Large intestine (tissue), 12 donors: ENCODE measurements at places on chromosomes 1 and 21.

- H3K4me1 ChIP-seq, result peaks cover 5% of the 10 kb centered on the region
- no peak overlapping the region for H3K27ac ChIP-seq
- no peaks in the 10 kb centered on the region for H3K27me3 ChIP-seq
- DNase-seq, result no peak
- H3K36me3 ChIP-seq, result no peaks in the 10 kb centered on the region
Observed at GRCh38 chr1:203381151-203381751, 30.3 kb upstream of the FMOD start.

GRCh38 chr1:228687587-228687986 lies 47.7 kb upstream of the RHOU start:
- peaks cover 5% of the 10 kb centered on the region for H3K27me3 ChIP-seq
- DNase-seq, result no peak
- H3K36me3 ChIP-seq, result no peaks in the 10 kb centered on the region

DNA sequence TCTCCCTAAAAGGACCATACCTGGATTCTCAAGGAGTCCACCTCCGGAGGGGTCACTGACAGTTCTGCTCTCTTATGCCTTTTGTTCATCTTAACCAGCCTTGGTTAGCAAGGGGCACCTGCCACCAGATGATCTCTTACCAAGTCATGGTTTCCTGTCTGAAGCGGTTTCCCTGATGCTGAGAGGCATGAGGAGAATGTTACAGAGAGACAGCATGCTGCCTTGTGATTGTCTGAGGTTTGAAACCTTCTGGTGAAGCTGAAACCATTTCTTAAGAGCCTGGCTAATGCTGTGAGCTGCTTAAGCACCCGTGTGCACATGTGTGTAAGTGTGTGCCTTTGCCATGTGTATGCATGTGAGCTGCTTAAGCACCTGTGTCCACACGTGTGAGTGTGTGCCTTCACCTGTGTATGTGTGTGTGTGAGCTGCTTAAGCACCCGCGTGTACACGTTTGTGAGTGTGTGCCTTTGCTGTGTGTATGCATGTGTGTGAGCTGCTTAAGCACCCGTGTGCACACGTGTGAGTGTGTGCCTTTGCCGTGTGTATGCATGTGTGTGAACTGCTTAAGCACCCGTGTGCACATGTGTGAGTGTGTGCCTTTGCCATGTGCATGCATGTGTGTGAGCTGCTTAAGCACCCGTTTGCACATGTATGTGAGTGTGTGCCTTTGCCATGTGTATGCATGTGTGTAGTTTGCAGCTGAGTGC lies 136.4 kb upstream of the COL6A1 start:
- H3K36me3 ChIP-seq, result no peaks in the 10 kb centered on the region
- no peaks in the 10 kb centered on the region for H3K4me1 ChIP-seq
- H3K27me3 ChIP-seq, result no peaks in the 10 kb centered on the region
- no peak for DNase-seq
- H3K27ac ChIP-seq, result no peak overlapping the region

DNA sequence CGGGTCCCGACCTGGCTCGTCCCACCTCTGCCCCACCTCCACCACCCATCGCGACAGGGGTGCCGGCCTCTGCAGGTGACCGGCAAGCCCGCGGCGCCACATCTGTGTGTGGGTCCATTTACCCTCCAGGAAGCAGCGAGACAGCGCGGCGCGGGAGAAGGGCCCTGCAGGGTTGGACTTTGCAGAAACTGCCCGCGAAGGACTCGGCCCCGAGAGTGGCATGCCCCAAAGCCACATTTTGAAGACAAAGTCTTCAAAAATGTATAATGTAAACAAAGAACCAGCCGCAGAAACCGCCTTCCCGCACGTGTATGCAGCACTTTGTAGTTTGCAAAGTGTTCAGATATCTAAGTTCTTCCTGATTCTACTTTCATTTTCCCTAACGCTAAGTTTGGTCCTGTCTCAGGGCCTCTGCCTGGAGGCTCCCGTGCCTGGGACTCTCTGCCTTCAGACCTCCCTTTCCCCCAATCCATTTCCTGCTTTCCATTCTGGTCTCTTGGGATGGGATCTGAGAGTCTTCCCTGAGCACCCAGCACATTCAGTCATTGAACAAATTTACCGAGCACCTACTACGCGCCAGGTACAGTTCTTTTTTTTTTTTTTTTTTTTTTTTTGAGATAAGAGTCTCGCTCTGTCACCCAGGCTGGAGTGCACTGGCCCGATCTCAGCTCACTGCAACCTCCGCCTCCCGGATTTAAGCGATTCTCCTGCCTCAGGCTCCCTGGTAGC lies 524 bp upstream of the TMCO4 start:
- H3K4me1 ChIP-seq, result peaks cover 22% of the 10 kb centered on the region
- H3K27ac ChIP-seq, result peak overlapping the region; percentile 95
- peak; percentile 57 for DNase-seq
- H3K36me3 ChIP-seq, result no peaks in the 10 kb centered on the region

DNA sequence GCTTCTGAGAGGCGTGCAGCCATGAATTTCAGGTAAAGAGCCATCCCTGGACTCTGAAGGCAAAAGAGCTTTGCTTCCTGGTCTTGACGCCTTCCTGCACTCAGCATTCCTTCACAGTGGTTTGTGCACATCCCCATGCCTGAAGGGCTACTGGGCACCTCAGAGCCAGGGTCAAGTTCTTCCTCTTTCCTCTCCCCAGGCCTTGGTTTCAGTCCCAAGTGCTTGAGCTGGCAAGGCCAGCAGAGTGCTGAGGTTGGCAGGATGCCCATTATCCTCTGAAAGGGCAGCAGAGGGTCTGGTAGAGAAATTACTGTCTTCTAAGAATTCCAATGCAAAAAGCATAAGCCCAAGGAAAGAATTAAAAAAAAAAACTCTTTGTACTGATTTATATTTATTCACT lies 1064.9 kb downstream of the TTLL7 start:
- H3K27me3 ChIP-seq, result no peaks in the 10 kb centered on the region
- no peaks in the 10 kb centered on the region for H3K36me3 ChIP-seq
- H3K4me3 ChIP-seq, result no peak overlapping the region
- no peak for DNase-seq
- no peaks in the 10 kb centered on the region for H3K4me1 ChIP-seq
- H3K27ac ChIP-seq, result no peak overlapping the region

DNA sequence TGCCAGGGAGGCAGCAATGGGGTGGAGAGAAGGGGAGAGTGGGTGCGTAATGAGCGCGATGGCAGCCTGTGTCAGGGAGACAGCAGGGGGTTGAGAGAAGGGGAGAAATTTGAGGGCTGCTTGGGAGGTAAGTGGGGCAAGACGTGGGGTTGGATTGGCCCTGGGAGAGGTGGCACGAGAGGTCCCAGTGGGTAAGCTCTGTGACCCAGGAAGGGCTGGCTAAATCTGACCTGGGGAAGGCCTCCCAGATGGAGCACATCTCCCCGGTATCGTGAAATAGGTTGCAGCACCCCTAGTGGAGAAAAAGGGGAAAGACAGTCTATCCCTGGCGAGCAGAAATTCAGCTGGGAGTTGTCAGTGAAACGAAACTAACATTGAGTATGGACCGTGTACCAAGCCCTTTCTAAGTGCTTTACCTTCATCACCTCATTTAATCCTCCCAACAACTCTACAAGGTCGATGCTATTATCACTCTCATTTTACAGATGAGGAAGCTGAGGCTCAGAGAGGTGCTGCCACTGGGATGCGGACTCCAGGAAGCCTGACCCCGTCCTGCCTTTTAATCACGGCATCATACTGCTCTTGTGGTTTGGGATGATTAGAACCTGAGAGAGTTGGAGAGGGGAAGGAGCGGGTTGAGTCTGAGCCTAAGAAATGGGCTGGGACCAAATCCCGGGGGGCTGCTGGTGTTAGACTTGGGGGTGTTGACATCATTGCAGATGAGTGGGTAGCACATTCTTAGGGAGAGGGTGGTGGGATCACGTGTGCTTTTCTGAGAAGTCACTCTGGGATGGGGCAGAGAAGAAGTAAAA lies 56.6 kb upstream of the RPL11 start:
- H3K27me3 ChIP-seq, result no peaks in the 10 kb centered on the region
- peak; percentile 77 for DNase-seq
- H3K4me3 ChIP-seq, result peak overlapping the region; percentile 25

GRCh38 chr1:119816407-119816806 lies 5.1 kb upstream of the REG4 start:
- H3K4me1 ChIP-seq, result peaks cover 42% of the 10 kb centered on the region
- H3K4me3 ChIP-seq, result no peak overlapping the region
- no peaks in the 10 kb centered on the region for H3K36me3 ChIP-seq
- peak; percentile 96 for DNase-seq

GRCh38 chr1:244642526-244642925 lies 10.4 kb upstream of the DESI2 start:
- H3K27me3 ChIP-seq, result no peaks in the 10 kb centered on the region
- no peak overlapping the region for H3K27ac ChIP-seq
- no peak overlapping the region for H3K4me3 ChIP-seq
- no peaks in the 10 kb centered on the region for H3K4me1 ChIP-seq

GRCh38 chr1:37473431-37474045 lies 842 bp upstream of the ZC3H12A start:
- H3K27ac ChIP-seq, result peak overlapping the region; percentile 95
- peak overlapping the region; percentile 81 for H3K4me3 ChIP-seq
- peaks cover 26% of the 10 kb centered on the region for H3K36me3 ChIP-seq

DNA sequence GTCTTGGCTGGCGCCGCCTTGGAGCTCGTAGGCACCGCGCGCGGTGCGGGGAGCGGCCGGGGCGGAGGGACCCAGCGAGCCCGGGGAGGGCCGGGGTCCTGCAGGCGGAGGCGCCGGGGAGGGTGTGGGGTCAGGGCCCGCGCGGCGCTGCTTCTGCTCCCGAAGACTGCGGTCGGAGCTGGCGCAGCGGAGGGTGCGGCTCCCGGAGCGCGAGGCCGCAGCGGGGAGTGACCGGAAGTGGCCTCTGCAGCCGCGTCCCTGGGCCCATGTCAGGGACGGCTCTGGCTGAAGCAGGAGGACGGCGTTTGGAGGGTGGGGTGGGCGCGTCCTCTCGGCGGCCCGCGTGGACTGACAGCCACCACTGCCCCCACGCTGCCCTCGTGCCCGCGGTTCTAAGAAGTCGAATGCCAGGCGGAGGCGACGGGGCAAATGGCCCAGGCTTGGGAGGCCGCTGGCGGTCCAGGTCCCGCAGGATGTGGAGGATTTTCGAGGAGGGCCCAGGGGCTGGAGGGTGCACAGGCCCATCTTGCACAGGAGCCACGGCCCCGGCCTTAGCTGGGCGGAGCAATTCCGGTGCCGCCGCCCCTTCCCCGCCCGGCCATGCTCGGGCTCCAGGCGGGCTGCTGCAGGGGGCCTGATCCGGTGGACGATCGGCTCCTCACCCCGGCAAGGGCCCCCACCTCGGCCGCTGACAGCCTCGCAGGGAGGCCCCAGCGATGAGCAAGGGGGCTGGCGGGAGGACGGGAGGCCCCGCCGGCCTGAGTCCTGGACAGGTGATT lies 7.7 kb upstream of the ZNF669 start:
- peak overlapping the region; percentile 56 for H3K4me3 ChIP-seq
- peak overlapping the region; percentile 38 for H3K27ac ChIP-seq
- peak; percentile 20 for DNase-seq
- H3K4me1 ChIP-seq, result no peaks in the 10 kb centered on the region
- H3K36me3 ChIP-seq, result no peaks in the 10 kb centered on the region

DNA sequence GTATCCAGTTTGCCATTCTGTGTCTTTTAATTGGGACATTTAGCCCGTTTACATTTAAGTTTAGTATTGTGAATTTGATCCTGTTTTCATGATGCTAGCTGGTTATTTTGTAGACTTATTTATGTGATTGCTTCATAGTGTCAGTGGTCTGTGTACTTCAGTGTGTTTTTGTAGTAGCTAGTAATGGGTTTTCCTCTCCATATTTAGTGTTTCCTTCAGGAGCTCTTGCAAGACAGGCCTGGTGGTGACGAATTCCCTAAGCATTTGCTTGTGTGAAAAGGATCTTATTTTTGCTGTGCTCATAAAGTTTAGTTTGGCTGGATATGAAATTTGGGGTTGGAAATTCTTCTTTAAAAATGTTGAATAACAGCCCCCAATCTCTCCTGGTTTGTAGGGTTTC lies 69.2 kb upstream of the PDC start:
- no peak overlapping the region for H3K27ac ChIP-seq
- no peak overlapping the region for H3K4me3 ChIP-seq
- H3K4me1 ChIP-seq, result no peaks in the 10 kb centered on the region
- no peaks in the 10 kb centered on the region for H3K27me3 ChIP-seq
- no peaks in the 10 kb centered on the region for H3K36me3 ChIP-seq

GRCh38 chr1:208534599-208534897 lies 290.4 kb upstream of the PLXNA2 start:
- DNase-seq, result no peak
- no peak overlapping the region for H3K4me3 ChIP-seq
- no peaks in the 10 kb centered on the region for H3K4me1 ChIP-seq

- peak; percentile 92 for DNase-seq
- peak overlapping the region; percentile 89 for H3K27ac ChIP-seq
- H3K36me3 ChIP-seq, result no peaks in the 10 kb centered on the region
- peaks cover 57% of the 10 kb centered on the region for H3K4me1 ChIP-seq
- no peak overlapping the region for H3K4me3 ChIP-seq
- no peaks in the 10 kb centered on the region for H3K27me3 ChIP-seq
Observed at GRCh38 chr1:41476807-41477361, 7.6 kb downstream of the EDN2 start.

- no peak overlapping the region for H3K4me3 ChIP-seq
- DNase-seq, result no peak
- H3K36me3 ChIP-seq, result no peaks in the 10 kb centered on the region
- no peak overlapping the region for H3K27ac ChIP-seq
Observed at GRCh38 chr21:20215959-20216358, 782.2 kb upstream of the NCAM2 start.

GRCh38 chr1:21869620-21870121 lies 57.6 kb downstream of the LDLRAD2 start:
- H3K4me1 ChIP-seq, result peaks cover 10% of the 10 kb centered on the region
- DNase-seq, result no peak
- no peak overlapping the region for H3K4me3 ChIP-seq
- H3K27me3 ChIP-seq, result no peaks in the 10 kb centered on the region

GRCh38 chr21:21290751-21291150 lies 292.5 kb downstream of the NCAM2 start:
- H3K4me3 ChIP-seq, result no peak overlapping the region
- no peak overlapping the region for H3K27ac ChIP-seq
- DNase-seq, result no peak
- H3K27me3 ChIP-seq, result no peaks in the 10 kb centered on the region
- no peaks in the 10 kb centered on the region for H3K36me3 ChIP-seq

GRCh38 chr1:209064850-209065706 lies 518.4 kb upstream of the CAMK1G start:
- H3K36me3 ChIP-seq, result no peaks in the 10 kb centered on the region
- no peak for DNase-seq
- H3K27ac ChIP-seq, result no peak overlapping the region

GRCh38 chr1:179794669-179795068 lies 51.6 kb downstream of the FAM163A start:
- peak; percentile 84 for DNase-seq
- H3K27ac ChIP-seq, result peak overlapping the region; percentile 6
- no peaks in the 10 kb centered on the region for H3K27me3 ChIP-seq
- peaks cover 15% of the 10 kb centered on the region for H3K4me1 ChIP-seq
- no peaks in the 10 kb centered on the region for H3K36me3 ChIP-seq

DNA sequence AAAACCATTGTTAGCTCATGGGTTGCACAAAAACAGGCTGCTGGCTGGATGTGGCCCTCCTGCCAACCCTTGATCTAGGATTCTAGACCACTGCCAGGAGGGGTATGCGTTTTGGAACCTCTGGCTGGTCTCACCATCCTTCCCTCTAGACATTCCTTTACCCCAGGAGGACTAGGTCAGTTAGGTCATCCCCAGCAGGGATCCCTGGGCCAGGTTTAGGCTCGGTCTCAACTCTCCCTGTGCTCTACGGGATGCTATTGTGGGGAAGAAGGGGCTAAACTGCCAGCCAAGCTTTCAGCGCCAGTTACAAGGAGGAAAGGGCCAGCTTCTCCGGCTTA lies 22.7 kb downstream of the SLC2A1 start:
- H3K36me3 ChIP-seq, result peaks cover 39% of the 10 kb centered on the region
- no peaks in the 10 kb centered on the region for H3K27me3 ChIP-seq
- peaks cover 75% of the 10 kb centered on the region for H3K4me1 ChIP-seq
- peak overlapping the region; percentile 94 for H3K27ac ChIP-seq
- no peak overlapping the region for H3K4me3 ChIP-seq
